Kidney epithelial cell (primary cell): ENCODE measurements at places on chromosomes 13 and 19. TPM values are rescaled to one million over a fixed set of nuclear protein-coding genes. Genes with fewer than 3 reads are reported as not detected.

- no peak for DNase-seq
Observed at GRCh38 chr13:35724446-35724845, 248.0 kb upstream of the MAB21L1 start.

GRCh38 chr13:110546926-110547325, 14.6 kb downstream of the RAB20 start:
- peak; percentile 69 for DNase-seq

DNA sequence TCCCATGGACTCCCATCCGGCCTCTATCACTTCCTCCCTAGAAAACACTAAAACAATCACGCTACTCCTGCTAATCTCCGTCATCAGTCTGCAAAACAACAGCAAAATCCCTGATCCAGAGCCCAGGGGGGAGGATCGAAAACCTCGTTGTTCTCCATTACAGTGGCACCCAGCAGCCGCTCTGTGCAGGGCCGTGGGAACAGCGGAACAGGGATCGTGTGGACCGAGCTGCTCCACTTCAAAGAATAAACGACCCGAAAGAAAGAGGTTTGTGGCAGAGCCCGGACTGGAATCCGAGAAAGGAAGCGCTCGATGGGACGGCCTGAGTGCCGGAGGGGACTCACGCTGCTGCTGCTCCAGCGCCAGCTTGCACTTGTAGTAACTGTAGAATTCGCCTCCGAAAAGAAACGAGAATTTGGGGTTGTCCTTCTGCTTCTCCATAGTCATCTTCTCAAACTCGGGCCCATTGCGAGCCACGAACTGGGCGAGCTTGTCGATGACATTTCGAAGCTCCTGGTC, 652 bp downstream of the CHERP start:
- no peak for DNase-seq

- DNase-seq: no peak
Observed at GRCh38 chr13:104847922-104848321, 1687.5 kb downstream of the EFNB2 start.

DNA sequence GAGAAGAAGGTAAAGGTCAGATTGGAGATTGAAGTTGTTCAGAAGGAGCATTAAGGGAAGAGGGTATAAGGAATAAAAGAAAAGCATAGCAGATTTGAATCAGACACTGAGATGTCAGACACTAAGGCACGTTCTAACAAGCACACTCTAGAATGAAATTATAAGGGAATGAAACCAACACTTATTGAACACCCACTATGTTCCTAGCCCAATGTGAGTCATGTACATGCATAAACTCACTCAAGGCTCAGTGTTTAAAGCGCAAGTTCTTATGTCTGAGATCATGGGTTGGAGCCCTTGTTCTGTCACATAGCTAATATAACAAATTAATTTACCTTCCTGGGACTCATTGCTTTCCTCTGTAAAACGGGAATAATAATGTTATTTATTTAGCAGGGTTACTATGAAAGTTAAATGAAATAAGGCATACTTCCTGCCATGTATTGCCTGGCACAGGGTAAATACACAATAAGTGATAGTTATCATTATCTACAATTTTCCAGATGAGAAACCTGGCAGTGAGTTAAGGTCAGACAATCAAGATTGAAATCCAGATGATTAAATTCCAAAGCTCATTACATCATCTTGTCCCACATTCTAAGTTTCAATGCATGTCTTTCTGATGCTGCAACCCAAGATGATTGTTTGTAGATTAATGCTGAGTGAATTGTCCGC, 68.3 kb upstream of the DACH1 start:
- no peak for DNase-seq

GRCh38 chr13:35496006-35496405, 19.5 kb upstream of the MAB21L1 start:
- DNase-seq: no peak

- DNase-seq: no peak
Observed at GRCh38 chr19:46812977-46813838, 24.8 kb upstream of the SLC1A5 start.

DNA sequence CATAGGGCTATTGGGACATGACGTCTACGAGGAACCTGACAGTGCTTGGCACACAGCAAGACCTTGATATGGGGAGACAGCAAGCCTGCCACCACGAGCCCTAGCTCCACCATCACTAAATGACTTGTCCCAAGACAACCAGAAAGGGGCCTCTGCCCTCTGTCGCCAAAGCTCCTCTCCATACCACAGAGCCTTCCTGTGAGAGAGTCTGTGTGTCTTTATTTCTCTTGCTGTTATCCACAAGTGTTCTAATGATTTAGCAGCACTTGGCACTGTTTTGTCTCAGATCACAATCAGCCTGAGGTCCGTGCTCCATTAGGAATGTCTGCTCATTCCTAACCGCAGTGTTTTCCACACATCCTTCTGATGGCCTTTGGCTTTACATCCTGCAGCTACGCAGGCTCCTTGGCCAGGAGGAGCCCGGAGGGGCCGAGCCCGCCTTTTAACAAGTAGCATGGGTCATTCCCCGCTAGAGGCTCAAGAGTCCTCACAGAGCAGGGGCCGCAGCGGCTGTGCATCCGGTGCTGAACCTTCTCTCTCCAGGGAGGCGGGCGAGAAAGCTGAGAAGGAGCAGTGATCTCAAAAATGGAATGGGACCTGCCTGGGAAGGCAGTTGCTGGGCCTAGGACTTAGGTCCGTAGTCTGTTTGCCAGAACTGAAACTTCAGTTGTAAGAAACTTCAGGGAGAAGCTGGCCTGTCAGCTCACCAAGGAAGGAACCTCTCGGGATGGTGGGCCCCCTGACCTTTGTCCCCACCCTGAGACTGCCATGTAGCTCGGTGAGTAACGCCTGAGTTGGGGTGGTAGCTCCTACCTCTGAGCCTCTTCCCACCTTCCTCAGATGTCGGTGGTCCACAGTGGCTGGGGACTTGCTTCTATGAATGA, 61.1 kb upstream of the HMGB1 start:
- no peak for DNase-seq

GRCh38 chr13:111336666-111337065, 16.2 kb downstream of the TEX29 start:
- no peak for DNase-seq

GRCh38 chr13:86788616-86789015, 882.6 kb upstream of the SLITRK5 start:
- DNase-seq: no peak

- DNase-seq: peak; percentile 42
Observed at GRCh38 chr13:101474419-101474957, 22.0 kb downstream of the ITGBL1 start.

DNA sequence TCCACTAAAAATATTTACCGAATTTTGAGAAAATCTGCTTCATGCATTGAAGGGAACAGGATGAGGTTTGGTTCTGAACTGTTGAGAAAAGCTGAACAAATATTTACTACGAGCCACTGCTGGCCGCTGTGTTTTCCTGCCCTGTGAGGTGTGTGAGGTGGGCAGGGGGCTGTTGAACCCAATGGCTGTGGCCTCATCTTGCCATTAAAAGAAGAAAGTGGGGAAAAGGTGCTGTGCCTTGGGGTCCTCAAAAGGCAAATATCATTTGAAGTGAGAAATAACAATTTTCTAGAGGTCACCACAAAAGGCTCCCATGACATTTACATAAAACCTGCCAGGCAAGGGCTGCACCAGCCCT, 44.7 kb downstream of the KLF2 start:
- DNase-seq: no peak

DNA sequence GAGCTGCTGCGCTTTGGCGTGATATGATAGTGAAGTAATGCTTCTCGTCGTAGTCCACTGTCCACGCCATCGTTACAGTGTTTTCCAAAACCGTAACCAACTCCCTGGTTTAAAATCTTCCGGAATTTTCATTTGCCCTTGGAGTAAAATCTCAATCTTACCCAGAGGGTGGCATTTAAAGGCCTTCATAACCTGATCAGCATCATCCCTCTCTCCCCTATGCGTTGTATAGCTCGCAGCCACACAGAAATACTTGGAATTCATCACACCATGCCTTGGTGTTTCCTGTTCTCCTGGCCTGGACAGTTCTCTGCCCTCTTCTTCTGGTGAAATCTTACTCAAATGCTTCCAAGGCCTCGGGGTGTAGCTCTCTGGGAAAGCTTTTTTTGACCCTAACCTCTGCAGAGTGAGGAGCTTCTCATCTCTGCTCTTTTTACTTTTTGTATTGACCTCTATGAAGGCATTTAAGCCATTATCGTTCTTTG, 839 bp downstream of the MPHOSPH8 start:
- no peak for DNase-seq

- no peak for DNase-seq
Observed at GRCh38 chr19:53873773-53874605, 6.3 kb downstream of the MYADM start.

DNA sequence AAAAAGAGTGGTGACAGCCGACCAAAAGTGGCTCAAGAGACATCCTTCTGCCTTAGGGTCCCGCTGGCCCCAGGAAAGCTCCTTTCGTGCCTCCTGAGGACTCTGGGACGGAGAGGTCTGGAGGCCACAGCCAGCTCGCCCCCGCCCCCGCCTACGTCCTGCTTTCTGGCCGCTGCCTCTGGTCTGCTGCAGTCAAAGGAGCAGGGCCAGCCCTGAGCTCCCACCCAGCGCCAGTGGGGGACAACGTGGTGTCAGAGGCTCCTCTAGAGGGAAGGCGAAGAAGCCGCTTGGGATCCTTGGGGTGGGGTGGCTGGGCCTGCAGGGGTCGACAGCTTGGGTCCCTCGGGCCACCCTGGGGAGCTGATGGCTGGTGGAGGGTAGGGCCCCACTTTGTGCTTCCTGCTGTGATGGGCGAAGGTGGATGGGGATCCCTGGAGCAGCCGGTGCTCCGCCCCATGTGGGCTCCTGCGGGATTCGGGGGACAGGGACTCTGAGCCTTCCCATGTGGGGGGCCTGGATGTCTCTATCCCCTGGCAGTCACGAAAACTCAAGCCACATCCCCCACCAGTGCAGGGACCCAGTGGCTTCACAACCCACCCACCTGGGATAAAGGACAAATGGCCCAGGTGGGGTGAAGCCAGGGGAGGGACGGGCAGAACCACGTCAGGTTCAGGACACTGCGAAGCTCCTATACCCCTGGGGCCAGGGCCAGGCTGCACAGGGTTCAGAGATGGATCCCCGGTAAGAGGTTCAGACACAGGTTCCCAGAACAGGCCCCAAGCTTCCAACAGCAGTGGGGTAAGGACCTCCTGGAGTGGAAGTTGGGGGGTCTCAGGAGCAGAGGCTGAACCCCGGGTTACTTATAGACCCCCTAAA, 9.0 kb upstream of the DIRAS1 start:
- DNase-seq: no peak

- DNase-seq: no peak
Observed at GRCh38 chr19:3809881-3810707, 23.9 kb upstream of the MATK start.

DNA sequence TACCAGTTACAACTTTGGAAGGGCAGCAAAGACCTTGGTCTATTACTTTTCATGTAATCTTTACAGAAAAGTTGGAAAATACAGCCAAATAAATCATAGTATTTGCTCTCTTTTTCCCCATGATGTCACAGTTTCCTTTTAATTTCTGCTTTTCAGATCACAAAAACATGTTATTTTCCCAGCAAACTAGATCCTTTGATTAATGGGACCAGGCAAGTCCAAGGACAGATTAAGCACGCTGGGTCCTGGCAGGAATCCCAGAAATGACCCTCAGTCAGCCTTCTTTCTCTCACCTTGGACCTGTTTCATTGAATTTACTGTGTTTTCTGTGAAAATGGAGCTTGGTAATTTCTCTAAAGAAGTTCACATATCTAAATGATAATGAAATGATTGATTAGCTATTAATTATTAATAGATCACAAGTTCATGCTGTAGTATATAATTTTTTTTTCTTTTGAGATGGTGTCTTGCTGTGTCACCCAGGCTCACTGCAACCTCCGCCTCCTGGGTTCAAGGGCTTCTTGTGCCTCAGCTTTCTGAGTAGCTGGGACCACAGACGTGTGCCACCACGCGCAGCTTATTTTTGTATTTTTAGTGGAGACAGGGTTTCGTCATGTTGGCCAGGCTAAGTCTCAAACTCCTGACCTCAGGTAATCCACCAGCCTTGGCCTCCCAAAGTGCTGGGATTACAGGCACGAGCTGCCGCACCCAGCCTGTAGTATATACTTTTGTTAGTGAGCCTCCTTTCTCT, 16.0 kb downstream of the SPATA13 start:
- DNase-seq: no peak

- no peak for DNase-seq
Observed at GRCh38 chr19:5131031-5131505, 162.2 kb downstream of the KDM4B start.

- no peak for DNase-seq
Observed at GRCh38 chr13:53743906-53744305, 715.3 kb downstream of the OLFM4 start.

DNA sequence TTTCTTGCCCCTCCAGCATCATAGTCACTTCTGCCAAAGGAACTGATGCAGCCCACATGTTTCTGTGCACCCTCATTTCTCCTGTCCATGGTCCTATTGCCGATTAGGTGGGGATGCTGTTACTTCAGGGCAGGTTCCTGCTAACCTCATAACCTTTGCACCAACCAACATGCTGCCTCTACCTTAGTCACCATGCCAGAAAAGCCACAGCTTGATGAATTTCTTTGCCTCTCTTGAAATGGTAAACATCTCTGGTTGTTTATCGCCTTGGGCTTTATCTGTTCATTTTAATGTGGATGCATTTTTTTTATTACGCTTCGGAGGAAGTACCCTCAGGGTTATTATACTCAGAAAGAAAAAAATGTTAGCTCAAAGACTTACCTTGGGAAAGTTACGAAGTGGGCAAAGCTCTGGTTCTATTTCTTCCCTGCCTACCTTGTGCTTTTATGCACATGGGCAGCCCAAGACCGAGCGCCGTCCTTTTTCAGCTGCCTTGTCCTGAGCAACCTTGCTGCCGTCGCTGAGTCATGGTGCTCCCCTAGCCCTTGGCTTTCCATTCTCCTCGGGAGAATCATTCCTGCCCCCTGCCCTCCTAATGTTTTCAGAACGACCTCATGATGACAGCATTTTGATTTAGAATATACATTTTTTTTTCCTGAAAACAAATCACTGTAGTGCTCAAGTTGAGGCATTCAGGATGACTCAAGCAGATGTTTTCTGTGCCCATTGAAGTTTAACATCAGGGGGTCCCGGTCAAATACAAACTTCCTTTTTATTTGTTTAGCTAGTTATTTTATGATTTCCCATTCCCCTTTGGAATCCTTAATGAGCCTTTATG, 280.0 kb downstream of the SHISA2 start:
- DNase-seq: no peak

DNA sequence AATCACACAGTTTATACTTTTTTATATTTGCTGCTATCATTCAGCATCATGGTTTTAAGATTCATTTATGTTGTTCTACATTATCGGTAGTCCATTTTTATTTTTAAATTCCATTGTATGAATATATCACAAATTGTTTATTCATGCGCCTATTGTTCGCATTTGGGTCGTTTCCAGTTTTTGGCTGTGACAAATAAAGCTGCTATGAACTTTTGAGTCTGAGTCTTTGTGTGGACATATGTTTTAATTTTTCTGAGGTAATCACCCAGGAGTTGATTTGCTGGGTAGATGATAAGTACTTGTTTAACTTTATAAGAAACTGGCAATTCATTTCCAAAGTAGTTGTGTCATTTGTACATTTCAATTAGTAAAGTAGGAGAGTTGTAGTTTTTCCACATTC, 74.2 kb upstream of the CSNK1A1L start:
- no peak for DNase-seq

GRCh38 chr19:38877781-38878574, at the start of gene RINL:
Gene RINL (minus strand): TSS chr19:38878275. CDS start chr19:38876742, 1,533 bp downstream.
- DNase-seq: no peak

Gene CYP4F2
- not detected in 2 replicates for total RNA-seq

Gene DENND1C
- 1.6 and 4.6 TPM in 2 replicates for total RNA-seq

Gene CEACAM18
- not detected in 2 replicates for total RNA-seq

Gene IZUMO2
- not detected in 2 replicates for total RNA-seq

Gene FBXO17
- 17.9 and 20.1 TPM in 2 replicates for total RNA-seq

Gene VMAC
- 4.3 and 5.5 TPM in 2 replicates for total RNA-seq

Gene LRG1
- 0.21 and 0.25 TPM in 2 replicates for total RNA-seq

Gene CRX
- total RNA-seq: not detected in 2 replicates
